ENCODE measurements at places on chromosomes 2 and 18.

DNA sequence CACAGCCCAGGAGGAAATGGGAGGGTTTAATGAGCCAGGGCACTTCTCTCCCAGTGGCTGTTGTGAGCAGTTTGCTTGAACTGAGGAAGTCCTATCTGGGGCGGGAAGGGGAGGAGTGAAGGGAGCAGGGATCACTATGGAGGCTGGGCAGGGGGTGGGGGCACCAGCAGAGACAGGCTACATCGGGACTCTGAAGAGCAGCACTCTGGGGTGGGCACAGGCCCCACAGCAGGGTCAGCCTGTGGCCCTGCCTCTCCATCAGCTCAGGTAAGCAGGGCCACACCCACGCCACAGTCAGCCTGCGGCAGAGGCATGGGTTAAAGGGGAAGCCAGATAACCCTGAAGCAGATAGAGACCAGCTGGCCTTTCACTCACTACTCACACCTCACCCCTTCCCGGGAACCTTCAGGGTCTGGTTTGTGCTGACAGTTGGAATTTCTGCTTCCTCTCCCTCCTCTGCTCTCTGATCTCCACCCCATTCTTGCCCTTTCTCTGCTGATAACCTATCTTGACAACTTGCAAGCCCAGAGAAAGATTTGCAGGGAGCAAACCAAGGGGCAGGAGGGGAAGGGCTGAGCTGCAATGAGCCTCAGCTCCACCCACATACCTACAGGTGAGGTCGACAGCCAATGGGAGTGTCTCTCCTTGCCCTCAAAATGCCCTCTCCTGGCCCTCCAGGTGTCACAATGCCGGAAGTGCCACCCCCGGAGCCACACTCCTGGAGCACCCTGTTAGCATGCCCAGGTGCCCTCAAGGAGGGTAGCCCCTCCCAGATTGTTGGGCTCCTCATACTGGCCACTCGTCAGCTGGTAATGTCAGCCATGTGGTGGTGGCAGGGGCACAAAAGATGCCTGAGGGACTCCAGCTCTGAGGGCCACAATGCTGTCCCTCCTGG, 3.7 kb downstream of the SIGLEC15 start:
- no peak for DNase-seq

DNA sequence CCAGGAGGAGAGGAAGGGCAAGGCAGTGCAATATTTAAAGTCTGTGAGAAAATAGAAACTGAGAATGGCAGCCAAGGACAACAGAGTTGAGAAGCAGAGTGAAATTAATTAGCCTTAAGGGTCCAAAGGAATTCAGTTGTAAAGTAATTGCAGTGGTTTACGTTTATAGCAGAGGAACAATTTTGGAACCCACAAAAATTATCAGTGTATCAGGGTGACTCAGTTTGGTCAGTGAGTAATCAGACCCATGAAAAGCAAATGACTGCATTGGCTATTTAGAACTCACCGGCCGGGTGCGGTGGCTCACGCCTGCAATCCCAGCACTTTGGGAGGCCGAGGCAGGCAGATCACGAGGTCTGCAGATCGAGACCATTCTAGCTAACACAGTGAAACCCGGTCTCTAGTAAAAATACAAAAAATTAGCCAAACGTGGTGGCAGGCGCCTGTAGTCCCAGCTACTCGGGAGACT, 245.8 kb upstream of the SLC39A10 start:
- DNase-seq: no peak

DNA sequence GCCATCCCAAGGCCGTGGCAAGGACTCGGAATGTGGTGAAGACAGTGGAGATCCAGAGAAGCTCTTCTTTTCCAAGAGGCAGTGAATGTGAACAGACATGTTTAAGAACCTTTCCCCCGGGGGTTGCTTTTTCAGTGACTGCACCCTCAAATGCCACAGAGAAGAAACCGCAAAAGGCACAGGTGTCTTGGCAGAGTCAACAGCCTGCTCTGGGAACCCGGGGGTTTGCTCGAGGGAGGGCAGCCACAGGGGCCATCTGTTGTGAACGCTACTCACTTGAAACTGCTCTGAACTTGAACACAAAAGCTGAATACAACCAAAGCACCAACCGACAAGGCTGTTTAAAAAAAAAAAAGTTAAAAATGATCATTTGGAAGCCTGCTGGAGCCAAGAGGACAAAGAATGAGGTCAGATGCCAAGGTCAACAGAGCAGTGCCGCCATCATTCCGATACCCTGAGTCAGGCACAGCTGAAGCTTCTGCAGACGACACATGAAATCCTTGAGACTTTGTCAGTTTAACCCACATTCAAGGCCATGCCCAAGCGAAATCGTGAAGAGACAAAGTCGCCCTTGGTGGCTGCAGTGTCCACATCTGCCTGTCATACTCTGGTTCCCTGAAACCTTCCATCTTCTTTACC, 47.4 kb downstream of the PSMG2 start:
- peak; percentile 48 for DNase-seq

DNA sequence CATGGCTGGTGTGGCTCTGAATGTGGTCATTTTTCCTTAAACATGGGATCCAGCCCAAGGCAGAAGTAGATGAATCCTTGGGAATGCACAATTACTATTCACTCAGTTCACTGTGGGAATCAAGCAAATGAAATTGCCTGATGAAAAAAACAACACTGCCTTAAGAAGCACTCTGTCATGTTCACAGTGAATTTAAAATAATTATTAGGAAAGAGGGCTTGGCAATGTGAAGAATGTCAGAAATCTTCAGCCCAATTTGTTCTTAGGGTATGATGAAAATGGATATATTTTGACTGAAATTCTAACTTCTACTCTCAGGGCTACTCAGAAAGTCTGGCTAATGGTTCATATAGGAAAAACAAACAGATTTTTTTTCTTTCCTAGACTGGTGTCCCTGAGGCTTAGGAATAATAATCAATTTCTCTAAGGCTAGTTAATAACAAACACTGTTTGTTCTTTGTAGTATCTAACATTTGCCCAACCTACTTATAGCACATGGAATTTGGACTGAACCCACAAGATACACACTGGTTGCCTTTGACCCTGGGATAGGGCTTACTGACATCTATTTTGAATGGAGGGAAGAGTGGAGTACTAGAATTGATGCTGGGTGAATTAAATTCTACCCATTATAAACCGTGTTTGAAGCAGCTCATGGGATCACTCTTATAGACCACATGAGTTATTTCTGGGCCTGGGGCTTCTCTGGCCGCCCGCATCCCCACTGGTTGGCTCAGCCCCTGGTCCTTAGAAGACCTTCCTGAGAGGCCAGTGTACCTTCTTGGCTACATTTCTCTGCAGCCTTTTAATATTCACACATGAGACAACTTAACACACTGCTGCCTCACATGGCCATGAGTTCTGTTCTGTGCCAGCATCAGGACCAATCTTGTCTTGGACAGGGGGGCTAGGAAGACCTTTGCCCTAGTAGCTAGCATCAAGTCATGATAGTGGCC, 8.3 kb upstream of the MRPL33 start:
- DNase-seq: no peak

GRCh38 chr2:179422037-179422643, 157.5 kb upstream of the SESTD1 start:
- DNase-seq: peak; percentile 67

- no peak for DNase-seq
These were observed 68.5 kb upstream of the ST3GAL5 start for GRCh38 chr2:85957256-85957655.

DNA sequence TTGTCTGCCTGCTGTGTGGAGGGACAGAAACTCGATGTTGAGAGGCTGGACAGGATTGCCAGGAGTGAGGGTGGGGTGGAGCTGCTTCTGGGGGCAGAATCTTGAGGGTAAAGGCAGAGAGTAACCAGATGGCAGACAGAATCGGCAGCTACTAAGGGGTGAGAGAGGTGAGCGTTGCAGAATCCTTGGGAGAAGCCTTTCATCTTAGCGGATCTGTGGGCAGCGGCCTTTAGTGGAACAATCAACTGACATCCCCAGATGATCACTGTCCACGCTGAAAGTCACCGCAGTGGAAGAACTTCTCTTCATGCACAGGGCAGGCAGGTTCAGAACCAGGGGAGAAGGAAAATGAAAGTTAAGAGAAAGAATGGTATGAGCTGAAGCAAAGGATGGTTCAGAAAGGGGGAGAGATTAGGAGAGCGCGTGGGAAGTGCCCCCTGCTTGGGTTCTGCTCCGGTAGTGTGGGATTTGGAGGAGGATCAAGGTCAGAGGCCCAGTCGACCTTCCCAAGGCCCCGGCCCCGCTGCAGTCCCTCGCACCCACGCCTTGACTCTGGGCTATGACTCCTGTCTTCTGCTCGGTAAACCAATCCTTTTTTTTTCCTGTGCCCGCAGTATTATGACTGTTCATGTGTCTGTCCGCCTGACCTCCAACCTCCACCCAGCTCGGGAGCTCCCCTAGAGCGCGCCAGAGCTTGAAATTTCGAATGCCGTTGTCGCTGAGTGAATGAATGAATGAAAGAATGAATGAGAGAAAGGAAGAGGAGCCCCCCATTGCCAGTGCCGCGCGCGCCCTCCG, 584 bp downstream of the BOLA3 start:
- peak; percentile 65 for DNase-seq

DNA sequence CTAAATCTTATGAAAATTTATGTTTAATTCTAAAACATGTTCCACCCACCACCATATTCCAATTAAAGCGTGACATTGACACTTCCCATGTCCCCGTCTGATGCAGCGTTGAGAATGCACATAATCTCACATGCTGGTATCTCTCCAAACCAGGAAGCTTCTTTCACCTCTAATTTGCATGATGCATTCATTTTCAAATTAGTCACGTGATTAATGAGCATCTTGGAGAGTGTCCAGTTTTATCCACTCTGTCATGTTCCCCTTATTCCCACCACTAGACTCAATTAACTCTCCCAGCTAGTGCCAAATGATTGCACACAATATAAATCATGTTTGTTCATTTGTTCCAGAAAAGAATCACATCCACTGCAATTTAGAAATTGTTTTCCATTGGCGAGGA, 105.8 kb downstream of the RIT2 start:
- DNase-seq: no peak

DNA sequence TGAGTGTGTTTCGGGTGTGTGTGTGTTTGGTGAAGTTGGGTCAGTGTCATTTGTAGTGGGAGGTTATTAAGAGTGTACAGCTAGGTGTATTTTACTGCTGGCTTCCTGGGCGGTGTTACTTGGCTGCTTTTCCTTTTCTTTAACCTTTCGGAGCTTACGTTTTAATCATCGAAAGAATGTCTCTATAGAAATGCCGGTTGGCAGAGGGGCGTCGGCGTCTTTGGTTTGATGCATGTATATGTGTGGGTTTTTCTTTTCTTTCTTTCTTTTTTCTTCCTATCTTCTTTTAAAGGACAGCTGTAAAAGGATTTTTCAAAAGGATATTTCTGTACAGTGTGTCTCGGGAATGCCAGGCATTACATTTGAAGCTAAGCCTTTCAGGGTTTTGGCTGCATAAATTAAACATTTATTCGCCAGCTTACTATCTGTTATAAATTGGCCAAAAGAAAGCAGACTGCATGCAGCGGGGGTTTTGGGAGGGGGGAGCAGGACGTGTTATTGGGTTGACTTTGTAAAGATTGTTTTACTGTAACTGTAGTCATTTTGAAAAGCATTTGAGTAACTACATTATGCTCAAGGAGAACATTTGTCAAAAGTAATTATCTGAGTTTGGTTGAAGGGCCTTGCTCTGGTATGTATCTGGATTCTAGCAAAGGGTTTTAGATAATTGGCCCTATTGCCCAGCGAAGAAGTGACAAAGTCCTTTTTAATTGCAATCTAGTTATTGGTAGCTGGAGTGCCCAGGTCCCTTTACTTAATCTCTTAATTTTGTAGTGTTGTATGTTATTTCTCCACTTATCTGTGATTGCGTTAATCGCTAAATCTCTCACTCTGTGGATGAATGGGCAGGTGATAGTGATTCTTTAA, 1.6 kb downstream of the ASXL3 start:
- no peak for DNase-seq

- no peak for DNase-seq
These were observed 171.4 kb downstream of the FSHR start for GRCh38 chr2:48982887-48983435.

DNA sequence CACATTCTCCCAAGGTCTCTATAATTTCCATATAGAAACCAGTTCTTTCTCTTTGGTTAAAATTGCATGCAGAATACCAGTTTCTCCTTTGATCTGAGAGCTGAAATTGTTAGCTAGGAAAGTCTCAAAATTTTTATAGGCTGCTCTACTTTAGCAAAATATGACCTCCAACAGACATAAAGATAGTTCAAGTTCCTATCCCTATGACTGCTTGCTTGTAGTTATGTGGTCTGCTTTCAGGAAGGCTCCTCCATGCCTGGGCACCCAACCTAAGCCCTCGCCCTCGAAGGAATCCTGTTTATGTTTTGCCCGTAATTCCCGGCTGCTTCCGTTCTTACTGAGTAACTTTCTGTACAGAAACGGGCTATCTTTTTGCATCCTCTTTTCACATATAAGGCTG, 28.0 kb upstream of the LTBP1 start:
- DNase-seq: no peak

DNA sequence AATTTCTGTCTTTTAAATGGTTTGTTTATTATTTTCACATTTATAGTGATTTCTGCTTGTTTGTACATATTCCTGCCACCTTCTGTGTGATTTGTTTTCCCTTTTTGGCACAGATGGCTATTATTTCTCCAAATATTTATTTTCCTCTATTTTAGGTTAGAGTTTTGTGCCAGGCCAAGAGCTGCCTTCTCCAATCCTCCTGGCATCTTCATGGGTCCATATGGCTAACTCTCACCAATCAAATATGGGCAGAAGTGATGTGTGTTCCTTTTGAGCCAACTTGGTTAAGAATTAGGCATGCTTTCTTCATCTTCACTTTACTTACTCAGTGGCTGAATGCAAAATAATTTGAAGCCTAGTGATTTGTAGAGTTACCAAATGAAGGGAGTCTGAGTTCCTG, 697.1 kb upstream of the CELF4 start:
- no peak for DNase-seq

DNA sequence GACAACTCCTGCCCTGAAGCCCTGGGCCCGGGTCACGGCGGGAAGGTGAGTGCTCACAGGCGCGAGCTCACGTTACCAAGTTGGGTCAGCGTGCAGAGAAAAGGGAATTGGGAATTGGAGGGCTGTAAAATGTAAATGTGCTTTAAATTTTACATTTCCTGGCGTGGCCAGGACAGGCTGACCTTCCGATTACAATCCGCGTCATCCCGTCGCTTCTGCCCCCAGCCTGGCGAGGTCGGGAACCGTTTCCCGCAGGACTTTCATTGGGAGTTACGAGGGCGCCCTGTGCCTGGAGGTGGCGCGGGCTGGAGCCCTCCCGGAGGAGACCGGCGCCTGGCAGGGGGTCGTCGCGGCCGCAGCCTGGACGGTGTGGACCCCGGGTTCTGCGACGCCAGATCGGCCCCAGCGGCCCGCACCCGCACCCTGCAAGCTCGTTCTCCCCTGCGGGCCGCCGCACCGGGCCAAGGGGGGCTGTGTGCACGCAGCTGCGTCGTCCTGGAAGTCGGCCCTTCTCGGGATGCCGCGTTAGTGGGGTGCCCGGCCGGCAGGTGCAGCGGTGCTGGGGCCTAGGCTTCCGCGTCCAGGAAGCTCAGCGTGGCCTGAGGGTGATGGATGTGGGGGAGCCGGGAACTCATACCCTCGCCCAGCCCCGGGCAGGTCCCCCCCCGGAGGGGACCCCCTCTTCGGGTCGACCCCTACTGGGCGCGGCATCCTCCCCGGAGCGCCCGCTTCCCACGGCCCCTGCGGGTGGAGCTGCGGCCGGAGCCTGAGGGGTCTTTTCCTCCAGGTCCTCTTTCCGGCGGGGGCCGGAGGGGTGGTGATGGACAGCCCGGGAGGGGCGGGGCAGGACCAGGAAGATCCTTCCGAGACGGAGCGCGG, 63.9 kb downstream of the LRRFIP1 start:
- peak; percentile 60 for DNase-seq

GRCh38 chr2:126863336-126864015, 35.2 kb upstream of the TEX51 start:
- DNase-seq: no peak

Measured in stimulated activated CD4-positive, alpha-beta T cell treated with anti-CD3 and anti-CD28 coated beads, Interleukin-15, amount 100 ng/mL, for 24 hours (primary cell).